ENCODE measurements at places on chromosomes 2 and 18.
A peak's percentile ranks its signal among the peaks of the same experiment; 100 is the strongest.

DNA sequence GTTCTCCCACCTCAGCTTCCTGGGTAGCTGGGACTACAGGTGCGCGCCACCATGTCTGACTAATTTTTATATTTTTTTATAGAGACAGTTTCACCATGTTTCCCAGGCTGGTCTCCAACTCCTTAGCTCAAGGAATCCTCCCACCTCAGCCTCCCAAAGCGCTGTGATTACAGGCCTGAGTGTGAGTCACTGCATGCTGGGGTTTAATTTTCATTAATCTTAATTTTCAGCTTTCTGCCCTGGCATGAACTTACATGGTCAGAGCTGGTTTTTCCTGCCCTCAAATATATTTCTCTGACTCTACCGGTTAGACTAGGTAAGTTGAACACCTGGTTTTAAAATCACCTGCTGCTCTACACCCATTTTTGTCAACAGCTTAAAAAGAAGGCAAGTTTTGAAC, 3.1 kb downstream of the MARCHF7 start:
- DNase-seq = no peak

DNA sequence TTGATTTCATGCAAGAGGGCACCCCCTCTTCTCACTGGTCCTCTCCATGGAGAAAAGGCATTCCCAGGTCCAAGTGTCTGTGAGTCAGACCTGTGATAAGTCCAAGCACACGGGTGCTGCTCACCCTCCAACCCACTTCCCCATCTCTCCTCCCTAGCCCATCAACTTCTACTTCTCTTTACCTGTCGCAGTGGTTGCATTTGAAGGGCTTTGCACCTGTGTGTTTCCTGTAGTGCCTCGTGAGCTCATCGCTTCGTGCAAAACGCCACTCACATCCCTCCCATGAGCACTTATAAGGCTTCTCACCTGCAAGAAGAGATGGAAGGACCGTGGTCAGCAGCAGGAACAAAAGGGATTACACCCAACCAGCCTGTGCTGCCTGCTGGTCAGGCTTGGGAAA, 77.5 kb downstream of the KLF7 start:
- no peak for DNase-seq

GRCh38 chr18:59629894-59630293, 67.3 kb downstream of the CCBE1 start:
- no peak for DNase-seq

GRCh38 chr18:30527226-30527625, 515.3 kb downstream of the DSC3 start:
- no peak for DNase-seq

DNA sequence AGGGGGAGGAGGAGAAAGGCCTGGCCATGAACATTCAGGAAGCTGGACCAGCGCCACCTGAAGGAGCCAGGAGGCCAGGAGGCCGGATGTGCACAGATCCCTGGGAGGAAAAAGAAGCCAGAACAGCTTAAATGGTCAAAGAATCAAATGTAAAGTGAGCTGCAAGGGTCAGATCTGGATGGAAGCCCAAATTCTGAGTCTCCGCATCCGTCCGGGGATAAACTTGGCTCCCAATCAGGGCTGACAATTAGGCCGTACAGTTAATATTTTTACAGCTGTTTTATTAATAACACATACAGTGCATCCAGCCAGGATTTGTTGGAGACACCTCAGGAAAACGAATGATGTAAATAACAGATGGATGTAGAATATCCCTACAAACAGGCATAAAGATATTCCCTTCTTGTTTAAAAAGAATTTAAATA, 495.1 kb upstream of the TCF4 start:
- no peak for DNase-seq

GRCh38 chr2:23534771-23535170, 149.8 kb downstream of the KLHL29 start:
- DNase-seq = no peak

GRCh38 chr2:8893474-8893873, 56.1 kb upstream of the KIDINS220 start:
- DNase-seq = no peak

DNA sequence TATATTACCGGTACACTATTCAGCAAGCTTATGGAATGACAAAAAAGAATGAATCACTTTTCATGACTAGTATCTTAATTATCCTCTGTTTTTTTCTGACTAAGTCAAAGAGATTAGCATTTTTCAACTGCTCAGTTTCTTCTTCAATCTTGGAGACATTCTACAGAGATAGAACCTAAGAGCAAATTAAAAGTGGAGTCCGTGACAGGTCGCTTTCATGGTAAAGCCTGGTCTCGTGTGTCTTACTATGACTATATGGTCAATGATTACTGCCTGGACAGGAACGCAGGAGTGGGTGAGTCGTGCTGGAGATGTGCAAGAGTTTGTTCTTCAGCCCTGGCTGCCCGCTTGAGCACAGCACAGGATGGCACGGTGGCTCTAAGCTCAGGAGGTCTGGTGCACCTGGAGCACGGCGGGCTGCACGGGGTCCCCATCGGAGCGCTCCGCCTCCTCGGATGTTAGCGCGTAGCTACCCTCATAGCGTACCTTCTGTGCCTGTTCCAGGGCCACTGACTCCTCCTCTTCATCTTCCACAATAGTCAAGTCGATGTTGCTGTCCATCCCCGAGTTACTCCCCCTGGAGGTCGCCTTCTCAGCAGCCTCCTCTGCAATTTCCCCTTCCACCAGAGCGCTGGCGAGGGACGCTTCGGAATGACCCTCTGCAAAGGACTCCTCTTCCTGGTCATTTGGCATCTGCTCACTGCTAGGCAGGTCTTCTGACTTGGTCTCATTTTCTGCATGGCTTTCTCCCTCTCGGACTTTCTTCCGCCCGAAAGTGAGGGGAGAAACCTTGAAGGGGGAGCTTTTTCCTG, 11.1 kb downstream of the CAVIN2 start:
- DNase-seq = no peak

DNA sequence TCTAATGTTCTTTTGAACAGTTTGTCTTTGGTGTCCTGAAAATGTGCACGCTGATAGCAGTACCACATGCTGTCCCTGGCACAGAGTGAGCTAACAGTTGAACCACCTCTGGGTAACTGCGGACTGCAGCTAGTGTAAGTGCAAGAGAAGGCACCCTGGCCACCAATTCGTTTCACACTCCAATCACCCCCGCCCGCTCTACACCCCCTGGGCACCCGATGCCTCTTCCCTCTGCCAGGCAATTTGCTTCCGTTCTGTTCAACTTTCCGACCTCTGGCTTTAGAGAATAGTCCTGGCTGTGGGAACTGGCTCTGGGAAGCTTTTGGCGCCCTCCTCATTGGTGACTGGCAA, 1.4 kb downstream of the DOCK10 start:
- DNase-seq = no peak

- peak; percentile 49 for DNase-seq
Measured at GRCh38 chr18:46939337-46939963, 22.0 kb downstream of the KATNAL2 start.

GRCh38 chr18:45119876-45120275, 439.2 kb downstream of the SETBP1 start:
- no peak for DNase-seq

DNA sequence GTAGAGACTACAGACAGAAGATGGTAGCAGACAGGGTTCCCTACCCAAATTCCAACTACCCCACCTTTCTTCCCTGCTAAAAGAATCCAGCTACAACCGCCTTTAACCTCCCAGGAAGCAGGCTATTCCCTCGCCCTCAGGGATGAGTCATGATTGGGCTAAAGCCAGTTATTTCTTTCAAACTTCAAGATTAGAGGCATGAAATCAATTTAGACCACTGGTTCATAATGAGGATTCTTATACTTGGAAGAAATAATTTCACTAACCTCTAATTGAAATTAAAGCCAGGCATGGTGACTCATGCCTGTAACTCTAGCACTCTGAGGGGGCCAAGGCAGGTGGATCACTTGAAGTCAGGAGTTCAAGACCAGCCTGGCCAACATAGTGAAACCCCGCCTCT, 20.0 kb downstream of the TRIP12 start:
- peak; percentile 17 for DNase-seq

DNA sequence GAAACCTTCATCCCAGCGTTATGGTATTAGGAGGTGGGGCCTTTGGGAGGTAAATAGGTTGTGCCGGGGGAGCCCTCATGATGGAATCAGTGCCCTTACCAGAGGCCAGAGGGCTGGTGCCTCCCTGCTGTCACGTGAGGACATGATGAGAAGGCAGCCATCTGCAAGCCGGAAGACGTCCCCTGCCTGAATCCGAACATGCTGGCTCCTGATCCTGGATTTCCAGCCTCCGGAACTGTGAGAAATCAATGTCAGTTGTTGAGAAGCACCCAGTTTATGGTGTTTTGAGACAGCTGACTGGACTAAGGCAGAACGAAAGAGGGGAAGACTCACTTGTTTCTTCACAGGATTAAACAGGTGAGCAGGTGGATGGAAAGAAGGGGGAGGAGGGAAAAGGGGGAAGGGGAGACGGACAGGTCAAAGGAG, 13.0 kb upstream of the KLF11 start:
- no peak for DNase-seq

- no peak for DNase-seq
Measured at GRCh38 chr2:212979046-212979612, 172.3 kb downstream of the IKZF2 start.

GRCh38 chr18:4016391-4017049, 438.6 kb downstream of the DLGAP1 start:
- DNase-seq = no peak

DNA sequence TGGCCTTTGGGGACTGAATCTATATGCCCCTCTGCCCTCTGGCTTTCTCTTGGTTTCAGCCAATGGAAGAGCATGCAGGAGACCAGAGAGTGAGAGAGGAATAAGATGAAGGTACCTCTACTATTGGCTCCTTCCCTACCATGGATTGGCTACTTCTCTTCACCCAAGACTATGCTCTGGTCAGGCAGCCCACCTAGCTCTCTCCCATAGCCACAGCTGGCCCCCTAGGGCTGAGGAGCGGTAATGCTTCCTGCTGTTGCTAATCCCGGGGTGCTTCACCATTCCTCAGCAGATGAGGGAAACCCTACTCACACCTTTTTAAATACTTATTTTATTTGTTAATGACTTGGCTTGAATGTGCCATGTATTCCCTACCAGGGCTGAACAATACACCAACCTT, 142.4 kb downstream of the MREG start:
- no peak for DNase-seq

DNA sequence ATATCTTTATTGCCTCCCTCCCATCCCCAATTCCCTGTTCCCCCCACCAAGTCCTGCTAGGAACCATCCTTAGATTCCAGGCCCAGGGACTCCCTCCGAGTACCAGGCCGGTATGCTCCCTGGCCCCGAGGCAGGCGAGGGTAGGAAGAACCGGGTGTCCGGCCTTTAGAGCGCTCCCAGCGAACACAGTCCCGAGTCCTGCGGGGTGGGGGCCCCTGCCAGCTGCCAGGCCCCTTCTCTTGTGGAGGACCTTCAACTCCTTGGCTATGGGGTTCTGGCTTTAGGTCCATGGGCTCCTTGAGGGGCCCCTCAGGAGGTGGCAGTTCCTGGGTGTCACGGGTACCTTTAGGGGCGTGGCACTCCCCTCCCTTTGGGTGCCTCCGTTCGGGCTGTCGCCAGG, 4.4 kb downstream of the BCS1L start:
- DNase-seq = no peak

- DNase-seq = no peak
Measured at GRCh38 chr2:65566617-65567016, 134.2 kb upstream of the SPRED2 start.

- no peak for DNase-seq
Measured at GRCh38 chr2:120450196-120450820, 104.4 kb downstream of the INHBB start.

DNA sequence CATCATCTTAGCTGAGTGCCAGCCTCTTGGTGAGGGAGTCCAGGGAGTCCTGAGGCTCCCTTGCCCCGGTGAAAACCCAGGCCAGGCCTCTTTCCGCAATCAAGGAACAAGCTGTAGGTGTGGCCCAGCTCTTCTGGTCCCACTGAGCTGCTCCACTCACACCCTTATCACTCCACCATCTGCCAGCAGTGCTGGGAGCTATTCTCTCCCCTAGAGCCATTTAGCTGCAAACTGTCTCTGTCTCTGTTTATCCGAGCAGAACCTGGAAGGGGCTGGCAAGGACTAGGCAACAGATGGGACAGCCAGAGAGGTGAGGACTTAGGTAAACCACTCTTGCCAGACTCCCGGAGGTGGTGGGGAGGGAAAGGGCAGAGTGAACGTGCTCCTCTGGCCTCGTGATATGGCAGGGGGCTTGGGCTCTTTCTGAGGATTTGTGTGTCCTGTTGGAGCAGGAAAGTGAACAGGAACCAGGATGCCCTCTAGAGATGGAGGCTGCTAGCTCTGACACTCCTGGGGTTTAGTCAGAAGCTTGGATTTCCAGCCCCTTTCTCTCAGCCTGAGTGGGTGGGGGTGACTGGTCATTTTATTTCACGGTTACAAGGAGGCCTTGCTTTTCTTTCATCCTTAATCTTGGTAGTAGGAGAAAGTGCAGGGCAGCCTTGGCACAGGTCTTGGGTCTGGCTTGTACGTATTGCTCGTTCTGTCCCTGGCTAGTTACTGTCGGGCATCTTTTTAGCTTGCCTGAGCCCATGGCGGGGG, 19.6 kb downstream of the B3GNT2 start:
- DNase-seq = no peak

- DNase-seq = no peak
Measured at GRCh38 chr2:140814141-140814540, 1316.7 kb downstream of the LRP1B start.

DNA sequence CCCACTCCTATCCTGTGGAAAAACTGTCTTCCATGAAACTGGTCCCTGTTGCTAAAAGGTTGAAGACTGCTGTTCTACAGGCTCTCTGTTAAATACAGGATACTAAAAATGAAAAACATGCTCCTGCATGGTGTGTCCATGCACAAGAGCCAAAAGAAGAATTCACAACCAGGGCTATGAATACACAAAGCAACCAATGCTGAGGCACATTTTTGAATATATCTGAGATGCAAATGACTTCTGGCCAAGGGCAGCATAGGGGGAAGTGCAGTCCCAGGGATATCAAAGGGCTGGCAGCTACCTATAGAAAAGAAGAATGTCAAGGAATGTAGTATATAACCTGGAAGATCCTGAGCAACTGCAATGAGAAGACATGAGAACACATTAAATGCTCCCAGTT, 6.6 kb downstream of the NEMP2 start:
- DNase-seq = no peak

- no peak for DNase-seq
Measured at GRCh38 chr18:41745166-41746049, 209.6 kb upstream of the PIK3C3 start.

DNA sequence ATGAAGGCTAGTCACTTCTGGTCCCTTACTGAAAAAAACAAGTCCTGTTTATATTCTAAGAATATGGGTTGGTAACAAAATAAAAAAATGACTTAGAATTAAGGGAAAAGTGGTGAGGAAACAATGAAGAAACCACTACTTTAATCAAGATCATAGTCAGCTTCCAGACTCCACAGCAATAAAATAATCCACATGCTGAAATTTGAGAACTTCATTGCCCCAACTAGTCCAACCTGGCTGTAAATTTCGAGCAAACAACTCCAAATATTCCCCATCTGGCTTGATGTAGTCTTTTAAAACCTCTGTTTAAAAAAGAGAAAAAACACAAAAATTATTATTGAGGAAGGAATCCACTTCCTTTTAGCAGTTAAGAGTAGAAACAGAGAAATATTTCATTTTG, 32.5 kb downstream of the METTL4 start:
- no peak for DNase-seq
